CD4-positive, CD25-positive, alpha-beta regulatory T cell (primary cell): ENCODE measurements at places on chromosomes 12 and 14. TPM values are rescaled to one million over a fixed set of nuclear protein-coding genes. Genes with fewer than 3 reads are reported as not detected.

DNA sequence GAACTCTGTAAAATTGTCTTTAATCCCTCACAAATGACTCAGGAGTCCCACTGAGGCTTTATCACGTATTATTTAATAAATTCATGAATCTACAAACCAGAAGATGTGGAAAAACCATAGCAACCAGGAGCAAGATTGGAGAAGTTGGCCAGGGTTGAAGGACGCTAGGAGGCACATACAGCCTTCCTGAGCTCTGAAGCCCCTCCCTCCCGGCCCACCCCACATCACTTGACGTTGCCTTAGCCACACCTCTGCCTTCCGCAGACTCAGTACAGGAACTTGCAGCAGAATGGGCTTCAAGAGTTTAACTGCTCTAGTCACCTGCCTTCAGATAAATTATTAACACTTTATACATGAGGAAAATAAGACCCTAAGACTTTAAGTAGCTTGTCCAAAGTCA, 33.9 kb downstream of the SLC35F4 start:
- DNase-seq = no peak

GRCh38 chr14:35879654-35880249, 53.6 kb downstream of the BRMS1L start:
- no peak for DNase-seq

GRCh38 chr12:117489671-117490070, 128.2 kb upstream of the NOS1 start:
- DNase-seq = no peak

Gene CFAP251
- total RNA-seq = 0.96 TPM

Gene PLEK2
- total RNA-seq = not detected

Gene CLEC2A
- total RNA-seq = not detected
